Activated naive CD4-positive, alpha-beta T cell treated with anti-CD3 and anti-CD28 coated beads for 36 hours (primary cell): ENCODE measurements at places on chromosomes 3 and 15. TPM values are rescaled to one million over a fixed set of nuclear protein-coding genes. Genes with fewer than 3 reads are reported as not detected.

The AADACL2 gene
- not detected for total RNA-seq

The CCR2 gene
- not detected for total RNA-seq

The FOXB1 gene
- total RNA-seq: not detected

- no peaks in the 10 kb centered on the region for H3K4me1 ChIP-seq
- H3K27me3 ChIP-seq: peaks cover 8% of the 10 kb centered on the region
- H3K4me3 ChIP-seq: no peak overlapping the region
- H3K27ac ChIP-seq: no peak overlapping the region
- H3K36me3 ChIP-seq: no peaks in the 10 kb centered on the region
Measured at GRCh38 chr3:171784937-171785336, 25.3 kb downstream of the PLD1 start.

DNA sequence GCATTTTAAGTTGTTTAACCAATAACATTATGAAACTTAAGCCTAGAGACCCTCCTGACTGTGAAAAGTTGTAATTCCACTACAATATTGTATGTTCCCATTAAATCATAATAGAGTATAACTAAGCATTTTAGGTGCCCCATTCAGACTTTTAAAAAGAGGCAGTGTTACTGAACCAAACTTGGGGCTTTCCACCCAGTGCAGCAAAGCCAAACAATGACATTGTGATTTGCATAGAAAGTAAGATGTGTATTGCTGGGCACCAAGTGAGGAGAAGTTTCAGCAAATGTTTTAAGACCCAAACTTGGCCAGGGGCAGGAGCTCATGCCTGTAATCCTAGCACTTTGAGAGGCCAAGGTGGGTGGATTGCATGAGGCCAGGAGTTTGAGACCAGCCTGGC, 706.2 kb downstream of the GRM7 start:
- no peak overlapping the region for H3K27ac ChIP-seq
- no peaks in the 10 kb centered on the region for H3K4me1 ChIP-seq
- H3K4me3 ChIP-seq: no peak overlapping the region
- H3K27me3 ChIP-seq: peaks cover 3% of the 10 kb centered on the region

- no peak overlapping the region for H3K4me3 ChIP-seq
- H3K36me3 ChIP-seq: no peaks in the 10 kb centered on the region
- no peak overlapping the region for H3K27ac ChIP-seq
- DNase-seq: no peak
Measured at GRCh38 chr3:15892311-15893227, 94.8 kb upstream of the ANKRD28 start.

DNA sequence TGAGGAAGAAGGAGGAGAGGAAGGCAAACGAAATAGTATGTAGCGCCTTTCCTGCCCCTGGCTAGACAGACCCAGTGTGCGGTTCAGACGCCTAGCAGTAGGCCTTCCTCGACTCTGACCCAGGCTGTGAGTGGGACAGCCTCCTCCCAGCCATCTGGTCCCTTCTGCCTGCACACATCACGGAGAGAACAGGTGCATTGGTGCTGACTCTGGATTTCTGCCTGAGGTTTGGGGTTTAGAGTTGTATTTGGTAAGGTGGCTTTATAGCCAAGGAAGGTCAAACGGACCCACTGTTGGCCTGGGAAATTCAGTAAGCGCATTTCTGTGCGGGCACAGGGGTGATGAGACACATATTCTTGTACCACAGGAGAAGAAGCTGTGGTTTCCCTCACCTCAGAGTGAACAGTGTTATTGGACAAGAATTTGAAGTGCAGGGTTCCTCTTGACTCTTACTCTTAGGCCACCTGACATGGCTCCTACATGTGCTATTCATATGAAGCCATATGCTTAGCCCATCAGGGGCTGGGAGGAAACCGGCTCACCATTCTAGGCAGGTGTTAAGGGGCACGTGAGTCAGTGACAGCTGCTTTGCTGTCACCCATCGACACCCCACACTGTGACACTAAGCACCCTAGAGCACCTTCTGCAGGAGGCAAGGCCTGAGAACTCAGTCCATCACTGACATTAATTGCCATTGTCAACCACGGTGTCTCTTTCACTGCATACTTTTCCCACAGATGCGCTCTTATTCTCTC, 143.3 kb downstream of the CHDH start:
- H3K36me3 ChIP-seq: no peaks in the 10 kb centered on the region
- H3K27me3 ChIP-seq: peaks cover 3% of the 10 kb centered on the region
- no peak overlapping the region for H3K27ac ChIP-seq
- DNase-seq: no peak
- no peak overlapping the region for H3K4me3 ChIP-seq
- H3K4me1 ChIP-seq: no peaks in the 10 kb centered on the region

- no peak for DNase-seq
- H3K27ac ChIP-seq: no peak overlapping the region
- H3K4me3 ChIP-seq: no peak overlapping the region
- no peaks in the 10 kb centered on the region for H3K4me1 ChIP-seq
Measured at GRCh38 chr3:139839659-139840058, 95.3 kb upstream of the CLSTN2 start.
